Stimulated activated CD4-positive, alpha-beta T cell treated with anti-CD3 and anti-CD28 coated beads, Interleukin-12 subunit alpha, Interleukin-12 subunit beta, amount 100 ng/mL, for 24 hours (primary cell): ENCODE measurements at places on chromosomes 2 and 18.

GRCh38 chr2:15364561-15364960 is 196.6 kb downstream of the NBAS start:
- no peak for DNase-seq

GRCh38 chr2:24676493-24676892 is 116.7 kb downstream of the PTRHD1 start:
- no peak for DNase-seq

- DNase-seq, result no peak
These were observed 20.1 kb upstream of the TCF7L1 start for GRCh38 chr2:85112906-85113625.

DNA sequence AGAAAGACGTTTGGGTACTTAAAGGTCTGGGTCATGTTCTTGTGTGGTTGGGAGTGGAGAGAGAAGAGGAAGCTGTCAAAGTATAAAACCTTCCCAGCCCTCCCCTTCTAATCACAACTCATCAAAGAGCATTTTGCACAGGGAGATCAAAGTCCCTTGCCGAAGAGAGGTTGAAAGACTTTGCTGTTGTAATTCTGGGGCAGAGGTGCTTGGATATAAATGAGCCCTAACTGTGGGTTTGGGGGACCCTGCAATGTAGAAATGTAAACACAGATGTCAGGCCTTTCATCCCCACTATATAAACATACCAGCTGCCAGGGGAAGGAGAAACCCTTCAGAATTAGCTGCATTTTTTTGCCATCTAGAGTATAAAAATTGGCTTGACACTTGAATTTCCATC is 182.1 kb downstream of the ETAA1 start:
- no peak for DNase-seq

GRCh38 chr2:223731503-223731902 is 105.9 kb downstream of the AP1S3 start:
- no peak for DNase-seq

GRCh38 chr2:173079141-173079540 is 3.5 kb downstream of the MAP3K20 start:
- DNase-seq, result no peak

DNA sequence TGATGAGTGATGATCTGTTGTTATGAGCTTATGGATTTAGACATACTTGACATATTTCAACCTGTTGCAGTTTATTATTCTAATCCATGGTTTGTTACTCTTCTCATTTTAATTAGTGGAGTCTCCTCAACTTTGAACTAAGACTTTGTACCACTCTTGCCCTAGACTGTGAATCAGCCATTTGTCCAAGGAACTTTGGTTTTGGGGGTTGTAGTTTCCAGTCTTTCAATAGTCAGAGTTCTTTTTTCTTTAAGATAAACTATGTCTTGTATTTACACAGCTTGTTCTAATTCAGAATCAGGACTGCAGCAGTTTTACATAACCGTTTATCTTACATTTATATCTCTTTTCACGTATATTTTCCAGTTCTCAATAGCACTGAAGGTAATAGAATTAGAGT is 133.6 kb downstream of the GULP1 start:
- DNase-seq, result no peak

DNA sequence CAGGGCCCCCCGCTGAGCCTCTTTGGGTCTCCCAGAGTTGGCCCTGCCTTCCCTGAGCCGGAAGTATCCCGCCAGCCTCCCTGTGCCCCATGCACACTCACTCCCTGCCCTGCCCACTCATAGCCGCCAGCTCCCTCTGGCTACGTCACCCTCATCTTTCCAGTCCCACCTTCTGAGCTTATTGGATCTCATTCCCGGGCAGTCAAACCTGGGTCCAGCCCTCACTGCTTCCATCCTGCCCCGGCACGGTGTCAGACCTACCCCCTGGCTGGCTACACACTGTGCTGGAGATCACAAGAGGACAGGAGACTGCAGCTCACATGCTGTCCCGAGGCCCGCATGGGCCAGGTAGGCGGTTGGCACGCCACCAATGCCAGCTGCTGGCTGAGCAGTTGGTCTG is 147.2 kb downstream of the ASB1 start:
- DNase-seq, result no peak

- DNase-seq, result no peak
These were observed 383.5 kb downstream of the ZEB2 start for GRCh38 chr2:144136297-144137010.

GRCh38 chr2:23355001-23355400 is 30.0 kb upstream of the KLHL29 start:
- DNase-seq, result no peak

GRCh38 chr2:29310650-29311348 is 195.6 kb downstream of the CLIP4 start:
- DNase-seq, result no peak

DNA sequence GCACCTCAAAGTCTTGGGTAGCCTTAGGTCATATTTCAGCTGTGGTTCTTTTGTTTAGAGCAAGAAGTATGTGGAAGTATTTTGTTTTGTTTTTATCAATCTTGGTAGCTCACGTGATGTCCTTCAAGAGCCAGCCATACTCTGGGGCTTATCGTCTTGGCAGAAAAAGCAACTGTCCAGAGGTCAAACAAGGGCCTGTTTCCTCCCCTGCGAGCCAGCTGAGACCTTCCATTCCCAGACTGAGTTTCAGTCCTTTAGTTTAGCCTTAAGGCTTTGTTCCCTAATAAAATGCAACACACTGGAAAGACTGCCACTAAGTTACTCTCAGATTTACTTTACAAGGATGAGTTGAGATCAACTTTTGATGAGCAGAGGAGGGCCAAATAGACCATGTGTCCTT is 63.5 kb downstream of the TXNL1 start:
- no peak for DNase-seq

DNA sequence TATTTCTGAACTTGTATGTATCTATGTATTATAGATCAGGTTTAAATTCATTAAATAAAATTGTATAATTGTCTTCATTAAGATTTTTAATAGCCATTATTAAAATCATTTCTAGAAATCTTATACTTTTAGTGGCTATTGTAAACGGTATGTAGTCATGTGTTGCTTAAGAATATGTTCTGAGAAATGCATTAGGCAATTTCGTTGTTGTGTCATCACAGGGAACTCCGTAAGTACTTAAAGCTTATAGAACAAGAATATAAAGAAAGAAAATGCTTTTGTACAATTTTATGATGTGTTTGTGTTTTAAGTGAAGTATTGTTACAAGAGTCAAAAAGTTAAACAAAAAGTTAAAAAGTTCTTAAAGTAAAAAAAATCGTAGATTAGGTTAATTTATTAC is 765.8 kb downstream of the METTL4 start:
- no peak for DNase-seq

GRCh38 chr2:206305523-206306245 is 31.2 kb downstream of the ZDBF2 start:
- DNase-seq, result no peak

DNA sequence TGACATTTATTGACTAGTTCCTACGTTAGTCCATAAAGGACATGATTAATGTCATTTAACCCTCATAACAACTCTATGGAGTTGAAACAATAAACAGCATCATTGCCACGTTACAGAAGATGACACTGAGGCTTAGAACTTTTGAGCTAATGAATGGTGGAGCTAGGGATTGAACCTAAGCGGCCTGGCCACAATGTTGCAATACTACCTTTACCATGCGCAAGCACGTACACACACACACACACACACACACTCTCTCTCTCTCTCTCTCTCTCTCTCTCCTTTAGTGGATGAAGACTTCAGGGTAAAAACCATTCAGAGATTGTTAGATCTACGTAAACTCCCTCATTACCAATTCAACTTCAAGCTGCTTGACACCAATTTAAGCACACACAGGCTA is 875 bp upstream of the MAP3K19 start:
- DNase-seq, result no peak

DNA sequence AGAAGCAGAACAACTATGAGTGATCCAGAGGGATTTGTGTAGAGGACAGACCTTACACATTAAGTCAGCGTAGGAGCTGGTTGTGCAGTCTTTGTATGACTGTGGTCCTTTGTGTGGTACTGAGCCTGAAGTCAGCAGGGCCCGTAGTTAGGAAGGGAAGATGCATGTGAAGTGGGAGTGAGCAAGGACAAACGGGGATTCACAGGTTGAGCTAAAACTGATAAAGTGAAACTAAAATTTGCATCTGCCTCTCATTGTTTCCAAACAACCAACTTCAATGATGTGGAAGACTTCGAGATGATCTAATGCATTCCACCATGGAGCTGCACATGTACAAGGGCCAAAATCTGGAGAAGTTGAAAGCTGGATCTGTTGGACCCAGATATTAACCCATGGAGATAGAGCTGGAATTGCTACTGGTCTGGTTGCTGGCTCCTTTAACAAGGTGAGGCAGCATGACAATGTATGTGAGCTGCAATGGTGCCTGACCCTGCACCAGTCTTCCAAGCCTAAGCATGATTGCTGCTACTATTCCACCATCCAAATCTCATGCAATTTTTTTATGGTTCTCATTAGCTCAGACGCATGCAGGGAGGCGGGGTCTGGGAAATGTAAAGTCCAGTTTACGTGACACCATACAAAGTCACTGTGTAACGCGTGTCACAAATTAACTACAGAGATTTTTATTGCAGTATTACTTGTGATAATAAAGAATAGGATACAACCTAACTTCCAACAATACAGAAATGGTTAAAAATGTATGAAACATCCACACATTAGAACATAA is 12.1 kb upstream of the CYBRD1 start:
- no peak for DNase-seq

DNA sequence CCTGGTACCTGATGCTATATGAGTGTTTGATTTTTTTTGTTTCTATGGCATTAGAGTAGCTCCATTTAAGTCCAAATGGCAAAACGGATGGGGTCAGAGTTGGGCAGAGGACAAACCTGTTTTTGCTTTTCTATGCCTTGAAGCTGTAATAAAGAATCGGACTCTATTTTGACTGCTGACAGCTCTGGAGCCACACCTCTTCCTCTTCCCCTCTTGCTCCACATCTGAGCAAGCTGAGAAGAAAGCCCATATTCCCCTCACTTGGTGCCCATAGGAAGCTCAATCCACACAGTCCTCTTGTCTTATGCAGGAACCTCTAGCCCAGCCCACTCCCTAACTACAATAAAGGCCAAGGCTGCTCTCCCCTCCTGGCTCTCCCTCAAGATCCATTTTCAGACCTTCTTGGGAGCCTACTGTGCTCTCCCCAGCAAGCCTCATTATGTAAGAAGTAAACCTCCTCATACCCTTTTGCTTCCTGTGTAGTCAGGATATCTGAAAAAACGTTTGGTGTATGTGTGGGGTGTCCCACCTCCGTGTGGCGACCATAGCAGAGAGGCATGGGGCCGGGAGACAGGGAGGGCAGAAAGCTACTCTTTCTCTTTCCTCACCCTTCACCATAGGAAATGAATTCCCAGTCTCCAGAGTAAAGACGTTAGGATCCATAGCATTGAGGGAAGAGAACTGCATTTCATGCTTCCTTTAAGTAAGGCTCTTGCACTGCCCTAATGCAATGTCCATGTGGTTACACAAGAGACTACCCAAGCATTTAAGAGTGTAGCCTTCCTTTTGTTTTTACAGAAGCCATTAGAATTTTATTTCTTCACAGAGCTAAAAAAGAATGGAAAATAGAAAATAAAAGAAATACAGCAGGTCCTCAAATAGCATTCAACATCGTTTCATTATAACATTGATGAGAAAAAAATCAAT is 41.9 kb upstream of the RAPGEF4 start:
- DNase-seq, result no peak

DNA sequence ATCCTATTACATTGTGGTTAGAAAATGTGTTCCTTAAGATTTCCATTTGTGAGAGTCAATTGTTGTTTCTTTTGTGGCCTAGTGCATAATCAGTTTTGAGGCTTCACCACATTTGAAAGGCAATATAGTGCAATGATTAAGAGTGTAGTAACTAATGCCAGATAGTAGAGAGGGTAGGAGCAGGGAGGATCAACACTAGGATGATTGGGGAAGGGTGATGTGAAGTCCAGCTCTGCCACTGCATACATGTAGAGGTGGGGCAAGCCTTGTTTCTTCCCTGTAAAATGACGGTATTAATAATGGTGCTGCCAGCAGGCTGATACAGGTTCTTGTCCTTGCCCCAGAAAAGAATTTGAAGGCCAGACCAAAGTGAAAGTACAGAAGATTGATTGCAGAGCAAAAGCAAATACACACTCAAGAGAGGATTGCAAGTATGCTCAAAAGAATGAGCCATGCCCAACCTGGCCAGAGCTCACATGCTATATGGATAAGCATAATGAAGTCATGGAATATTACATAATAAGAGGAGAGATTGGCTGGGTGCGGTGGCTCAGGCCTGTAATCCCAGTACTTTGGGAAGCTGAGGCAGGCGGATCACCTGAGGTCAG is 8.0 kb downstream of the SP100 start:
- DNase-seq, result no peak

GRCh38 chr2:153005071-153005730 is 286.8 kb downstream of the ARL6IP6 start:
- DNase-seq, result no peak

- no peak for DNase-seq
These were observed 148.4 kb upstream of the TWIST2 start for GRCh38 chr2:238699307-238700116.

DNA sequence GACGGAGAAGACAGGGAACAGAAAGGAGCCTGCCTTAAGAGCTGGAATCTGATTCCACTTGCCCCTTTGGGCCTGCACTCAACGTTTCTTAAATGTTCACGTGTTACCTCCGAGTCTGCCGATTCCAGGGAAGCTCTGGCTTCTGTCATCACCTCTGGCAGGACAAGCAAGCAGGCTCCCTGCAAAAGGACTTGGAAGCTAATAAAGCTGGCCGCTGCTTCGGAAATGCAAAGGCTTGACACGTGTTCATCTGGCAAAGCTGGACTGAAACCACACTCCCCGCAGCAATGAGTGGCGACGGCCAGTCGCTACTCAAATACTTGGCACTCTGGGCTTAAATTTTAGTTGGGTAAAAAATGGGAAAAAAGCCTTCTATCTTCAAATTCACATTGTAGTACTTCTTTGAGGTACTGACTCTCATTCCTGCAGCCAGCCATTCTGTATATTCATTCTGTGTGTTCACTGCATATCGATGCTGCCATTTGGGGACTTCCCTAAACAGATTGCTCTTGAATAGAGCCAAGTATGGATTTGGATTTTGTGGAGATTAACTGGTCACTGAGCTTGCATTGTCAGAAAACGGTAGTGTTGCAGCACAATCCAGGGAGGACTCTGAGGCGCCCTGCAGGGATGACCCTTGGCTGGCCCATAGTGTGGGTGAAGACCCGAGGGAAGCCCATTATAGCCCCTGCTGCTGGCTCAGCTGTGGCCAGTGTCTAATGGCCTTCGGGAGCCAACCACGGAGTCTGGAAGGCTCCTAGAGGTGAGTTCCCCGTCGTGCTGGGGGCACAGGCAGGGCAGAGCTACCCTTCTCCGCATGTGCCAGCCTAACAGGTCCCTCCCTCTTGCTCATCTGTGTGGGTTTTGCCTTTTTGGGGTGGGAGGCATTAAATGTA is 231.5 kb downstream of the PRKCE start:
- DNase-seq, result no peak

- DNase-seq, result no peak
These were observed 50.8 kb upstream of the MYCN start for GRCh38 chr2:15889442-15890123.

- no peak for DNase-seq
These were observed 6.7 kb downstream of the WDR43 start for GRCh38 chr2:28901202-28901601.

DNA sequence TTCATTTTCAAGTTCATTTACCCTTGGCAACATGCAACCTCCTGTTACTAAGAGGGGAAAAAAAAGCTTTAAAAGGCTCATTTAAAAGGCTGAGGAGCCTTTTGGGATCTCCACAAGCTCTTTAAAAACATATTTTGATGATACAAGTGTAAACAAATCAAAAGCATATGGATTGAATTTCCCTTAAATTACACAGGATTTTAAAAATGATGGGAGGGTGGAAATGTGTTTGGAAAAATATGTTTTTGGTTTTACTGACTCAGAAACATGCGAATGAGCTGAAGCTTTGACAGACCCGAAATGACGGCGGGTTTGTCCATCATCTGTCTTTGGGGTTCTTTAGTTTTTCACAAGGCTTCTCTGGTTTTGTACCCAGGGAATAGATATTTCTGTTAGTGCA is 180.6 kb upstream of the CCDC68 start:
- DNase-seq, result no peak
